CD4-positive, alpha-beta T cell treated with Interleukin-4 for 1 hour (primary cell): ENCODE measurements at places on chromosomes 6 and 20.

DNA sequence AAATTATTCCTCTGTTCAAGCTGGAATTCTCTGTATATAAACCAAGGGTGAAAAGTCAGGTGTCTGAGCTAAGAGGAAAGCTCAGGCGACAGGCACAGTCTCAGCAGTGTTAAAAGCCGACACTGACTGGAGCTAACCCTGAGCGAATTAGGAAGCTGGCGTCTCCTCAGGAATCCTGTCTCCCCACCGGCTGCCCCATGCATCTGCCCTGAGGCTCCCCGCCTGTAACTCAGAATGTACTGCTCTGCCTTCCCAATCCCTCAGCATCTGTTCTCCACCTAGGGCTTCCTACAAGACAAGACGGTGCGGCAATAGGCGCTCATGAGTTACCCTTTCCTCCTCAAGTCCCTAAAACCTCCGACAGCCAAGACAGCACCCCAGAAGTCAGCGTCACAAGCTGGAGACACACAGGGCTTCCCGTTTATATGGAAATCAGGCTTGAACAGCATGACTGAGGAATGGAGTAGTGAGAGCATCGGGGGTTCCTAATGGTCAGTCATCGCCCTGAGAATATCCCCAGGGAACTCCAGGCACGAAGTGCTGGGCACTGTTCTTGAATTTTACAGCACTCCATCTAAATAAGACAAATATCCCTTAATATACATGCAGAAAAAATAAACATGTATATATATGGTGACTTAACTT lies 33.5 kb downstream of the WDR27 start:
- DNase-seq: no peak

- DNase-seq: no peak
Observed at GRCh38 chr6:159037756-159038290, 7.0 kb downstream of the TAGAP start.

GRCh38 chr6:44156494-44157151 lies 2.0 kb upstream of the CAPN11 start:
- no peak for DNase-seq

GRCh38 chr6:127291495-127291894 lies 24.8 kb downstream of the RNF146 start:
- peak; percentile 15 for DNase-seq

- DNase-seq: no peak
Observed at GRCh38 chr6:72931325-72931887, 293.9 kb downstream of the KHDC1L start.

DNA sequence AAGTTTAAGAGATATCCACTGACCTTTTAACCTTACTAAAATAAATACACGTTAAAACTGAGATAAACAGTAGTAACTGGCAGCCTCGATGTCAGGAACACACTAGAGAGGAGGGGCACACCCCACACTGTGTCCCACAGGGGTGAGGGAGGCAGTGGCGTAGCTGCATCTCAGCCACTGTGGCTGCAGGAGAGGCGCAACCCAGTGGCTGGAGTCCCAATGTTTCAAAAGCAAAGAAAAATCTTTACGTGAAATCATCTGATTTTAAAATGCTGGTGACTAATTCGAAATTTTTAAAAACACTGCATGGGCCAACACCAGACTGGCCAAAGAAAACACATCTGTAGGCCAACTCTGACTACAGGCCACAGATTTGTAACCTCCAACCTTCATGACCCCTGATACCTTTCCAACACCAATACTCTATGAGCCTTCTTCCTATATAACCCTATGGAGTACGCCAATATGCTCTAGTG lies 54.7 kb downstream of the TRAM2 start:
- no peak for DNase-seq

DNA sequence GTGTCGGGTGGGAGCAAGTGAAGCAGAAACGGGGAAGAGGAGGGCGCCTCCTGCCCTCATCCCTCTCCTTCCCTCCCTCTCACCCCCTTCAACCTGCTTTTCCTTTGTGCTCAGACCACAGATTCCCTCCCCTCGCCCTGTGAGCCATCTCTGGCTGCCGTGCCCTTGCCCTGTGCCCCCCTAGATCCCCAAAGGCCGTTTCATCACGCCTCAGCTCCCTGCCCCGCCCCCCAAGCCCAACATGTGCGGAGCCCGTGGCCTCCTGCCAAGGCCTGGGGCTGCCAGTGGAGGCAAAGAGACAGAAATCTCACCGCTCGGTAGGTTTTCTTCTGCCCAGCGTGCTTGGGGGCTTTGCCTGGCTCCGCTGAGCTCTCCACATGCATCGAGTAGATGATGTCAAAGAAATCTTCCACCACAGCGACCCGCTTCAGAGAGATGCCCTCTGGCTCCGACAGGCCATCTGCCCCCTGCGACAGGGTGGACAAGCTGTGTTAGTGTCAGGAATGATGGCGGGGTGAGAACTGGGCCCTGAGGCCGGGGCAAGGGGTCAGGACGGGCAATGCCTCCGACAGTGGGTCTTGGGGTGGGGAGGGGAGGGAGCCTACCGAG lies 57.6 kb downstream of the NOL4L start:
- no peak for DNase-seq

- no peak for DNase-seq
Observed at GRCh38 chr6:108001696-108002231, 43.8 kb upstream of the SEC63 start.
